GM12865 (cell line): ENCODE measurements at places on chromosomes 12 and 14.

- DNase-seq: no peak
Measured at GRCh38 chr12:13304924-13305323, 108.4 kb downstream of the EMP1 start.

DNA sequence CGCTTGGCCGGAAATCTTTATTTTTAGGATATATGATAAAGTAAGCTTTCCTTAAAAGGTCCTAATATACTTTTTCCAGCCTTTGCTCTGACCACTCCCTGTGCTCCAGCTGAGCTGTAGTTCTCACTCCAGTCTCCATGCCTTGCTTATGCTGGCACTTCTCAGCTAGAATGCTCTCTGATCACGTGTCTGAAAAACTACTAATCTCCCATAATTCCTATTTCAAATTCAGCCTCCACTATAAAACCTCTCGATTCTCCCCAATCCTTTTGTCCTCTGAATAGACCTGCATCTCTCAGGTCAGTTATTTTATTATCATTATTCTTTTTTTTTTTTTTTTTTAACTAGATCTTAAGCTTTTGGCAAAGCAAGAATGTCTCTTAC lies 3.7 kb downstream of the BIN2 start:
- no peak for DNase-seq

DNA sequence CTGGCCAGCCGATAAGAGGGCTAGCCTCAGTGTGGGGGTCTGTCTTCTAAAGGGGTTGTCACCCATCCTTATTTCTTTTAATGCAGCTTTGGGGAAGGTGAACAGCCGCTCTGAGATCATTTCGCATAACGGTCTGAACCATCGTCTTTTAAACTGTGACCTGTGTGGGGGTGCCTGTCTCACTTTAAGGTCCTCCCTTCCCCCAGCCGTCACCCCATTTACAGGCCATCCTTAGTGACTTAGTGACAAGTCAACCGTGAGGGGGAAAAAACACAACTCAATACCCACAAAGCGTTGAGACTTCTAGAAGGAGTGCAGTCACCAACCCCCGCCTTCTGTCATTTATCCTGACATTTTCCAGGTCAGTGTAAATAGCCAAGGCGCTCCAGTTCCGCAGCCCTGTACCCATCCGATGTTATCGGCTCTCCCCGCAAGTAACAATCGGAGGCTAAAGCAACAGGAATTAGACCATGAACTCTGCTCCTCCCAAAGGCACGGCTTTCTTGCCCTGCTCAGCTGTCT lies 505 bp upstream of the DENND5B start:
- DNase-seq: peak; percentile 85

DNA sequence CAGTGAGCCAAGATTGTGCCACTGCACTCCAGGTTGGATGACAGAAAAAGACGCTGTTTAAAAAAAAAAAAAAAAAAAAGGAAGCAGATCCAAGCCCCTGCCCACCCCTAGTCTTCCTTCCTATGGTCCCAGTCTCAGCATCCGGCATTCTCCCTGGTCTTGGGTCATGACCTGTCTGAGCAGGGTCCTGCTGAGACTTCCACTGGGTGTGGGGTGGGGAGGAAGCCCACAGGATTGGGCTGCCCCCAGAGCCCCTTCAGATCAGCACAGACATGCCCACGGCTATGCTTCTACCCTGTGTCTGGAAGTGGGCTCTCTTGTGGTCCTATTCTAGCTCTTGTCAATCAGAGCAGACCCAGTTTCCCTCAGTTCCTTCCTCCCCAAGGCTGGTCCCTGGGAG lies 12.6 kb upstream of the PLEK2 start:
- no peak for DNase-seq

DNA sequence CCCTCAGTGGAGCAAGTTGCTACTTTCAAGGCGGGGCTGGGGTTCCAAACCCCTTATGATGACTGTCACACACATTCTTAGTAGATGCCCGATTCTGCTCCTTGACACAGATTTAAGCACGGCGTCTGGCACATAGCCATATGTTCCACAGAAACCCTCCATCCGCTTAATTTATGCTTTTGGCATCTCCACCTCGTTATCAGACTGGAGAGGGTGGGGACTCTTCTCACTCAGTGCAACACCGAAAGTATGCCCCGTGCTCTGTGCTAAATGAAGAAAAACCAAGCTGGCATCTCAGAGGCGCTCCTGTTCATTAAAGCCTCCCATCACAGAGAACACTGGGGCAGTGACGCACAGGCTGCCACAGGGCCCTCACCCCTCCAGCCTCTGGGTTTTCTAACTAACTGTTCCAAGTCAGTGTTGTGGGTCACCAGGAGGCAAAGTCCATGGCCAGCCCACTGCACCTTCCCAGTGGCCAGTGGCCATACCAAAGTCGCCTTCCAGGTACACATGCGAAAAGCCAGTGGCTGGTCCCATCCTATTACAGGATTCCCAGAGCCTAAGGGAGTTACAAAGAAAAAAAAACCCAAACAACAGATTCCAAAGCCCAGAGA lies 27.3 kb downstream of the CCDC88C start:
- no peak for DNase-seq

GRCh38 chr14:92956961-92957360 lies 34.0 kb downstream of the CHGA start:
- no peak for DNase-seq

- DNase-seq: no peak
Measured at GRCh38 chr14:70770490-70770889, 38.8 kb downstream of the MAP3K9 start.

GRCh38 chr12:48151103-48151771 lies 6.1 kb downstream of the ASB8 start:
- DNase-seq: peak; percentile 16

GRCh38 chr12:73935817-73936216 lies 601.8 kb upstream of the ATXN7L3B start:
- no peak for DNase-seq

GRCh38 chr14:102560458-102561261 lies 31.8 kb upstream of the RCOR1 start:
- no peak for DNase-seq

DNA sequence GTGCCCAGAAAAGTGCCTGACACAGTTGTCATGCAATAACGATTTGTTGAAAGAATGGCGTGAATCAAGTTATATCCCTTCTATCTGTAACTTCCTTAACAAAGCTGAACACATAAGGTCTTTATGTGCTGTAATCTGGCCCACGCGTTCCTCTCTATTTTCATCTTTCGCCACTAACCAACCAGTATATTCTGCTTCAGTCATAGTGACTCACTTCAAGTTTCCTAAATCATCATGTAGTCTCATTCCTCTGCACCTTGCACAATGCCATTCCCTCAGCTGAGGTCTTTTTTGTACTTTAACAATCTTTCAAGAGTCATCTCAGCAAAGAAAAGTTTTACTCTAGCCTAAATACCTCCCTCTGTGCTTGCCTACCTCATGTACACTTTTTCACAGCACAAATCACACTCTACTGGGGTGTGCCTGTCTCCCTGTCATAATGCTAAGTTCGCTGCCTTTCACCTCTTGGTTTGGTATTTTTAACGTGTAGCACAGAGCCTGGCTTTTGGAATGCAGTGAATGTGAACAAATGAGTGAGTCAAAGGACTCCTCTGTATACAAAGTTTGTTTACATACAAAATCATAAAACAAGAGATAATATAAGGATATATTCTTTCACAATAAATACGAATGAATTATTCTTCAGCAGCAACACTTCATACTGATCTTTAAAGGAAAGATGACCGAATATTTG lies 2.9 kb upstream of the CMAS start:
- DNase-seq: no peak

DNA sequence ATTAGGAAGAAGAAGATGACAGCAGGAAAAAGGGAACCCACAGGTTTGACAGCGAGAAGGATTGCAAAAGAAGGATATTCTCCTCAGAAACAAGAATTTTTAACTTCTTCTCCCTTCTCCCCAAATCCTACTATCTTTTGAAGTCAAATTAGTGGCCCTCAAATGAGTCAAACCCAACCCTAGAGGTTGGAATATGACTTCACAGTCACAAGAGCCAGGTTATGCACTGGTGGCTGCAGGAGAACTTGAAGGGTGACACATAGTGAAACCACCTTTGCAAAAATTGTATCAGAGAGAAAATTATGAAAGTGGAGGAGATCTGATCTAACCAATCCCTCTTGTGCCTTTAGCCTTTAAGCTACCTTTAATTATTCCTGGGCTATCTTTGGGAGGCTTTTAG lies 386.2 kb upstream of the CCDC196 start:
- DNase-seq: peak; percentile 44

- peak; percentile 58 for DNase-seq
Measured at GRCh38 chr14:75993567-75994041, 8.0 kb downstream of the IFT43 start.

DNA sequence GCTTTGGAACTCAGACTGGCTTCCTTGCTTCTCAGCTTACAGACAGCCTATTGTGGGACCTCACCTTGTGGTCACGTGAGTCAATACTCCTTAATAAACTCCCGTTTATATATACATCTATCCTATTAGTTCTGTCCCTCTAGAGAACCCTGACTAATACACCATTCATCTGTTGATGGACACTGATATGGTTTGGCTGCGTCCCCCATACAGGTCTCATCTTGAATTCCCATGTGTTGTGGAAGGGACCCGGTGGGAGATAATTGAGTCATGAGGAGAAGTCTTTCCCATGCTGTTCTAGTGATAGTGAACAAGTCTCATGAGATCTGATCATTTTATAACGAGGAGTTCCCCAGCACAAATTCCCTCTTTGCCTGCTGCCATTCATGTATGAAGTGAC lies 57.0 kb downstream of the OTOGL start:
- no peak for DNase-seq

DNA sequence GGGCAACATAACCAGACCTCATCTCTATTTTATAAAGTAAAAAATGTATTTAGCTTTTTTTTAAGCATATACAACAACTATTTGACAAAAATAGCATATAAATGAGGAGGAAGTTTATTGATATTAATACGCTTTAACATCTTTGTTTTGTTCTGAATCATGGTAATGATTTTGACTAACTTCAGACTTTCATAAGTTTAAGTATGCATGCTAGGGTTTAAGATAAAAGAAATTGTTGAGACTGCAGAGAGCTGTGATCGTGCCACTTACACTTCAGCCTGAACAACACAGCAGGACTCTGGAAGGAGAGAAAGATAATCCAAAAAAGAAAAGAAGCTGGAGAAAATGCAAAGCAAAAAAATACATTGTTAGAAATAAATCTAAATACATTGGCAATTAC lies 87.9 kb upstream of the AEBP2 start:
- peak; percentile 5 for DNase-seq

GRCh38 chr12:70842136-70842535 lies 78.4 kb downstream of the PTPRR start:
- DNase-seq: no peak

- DNase-seq: no peak
Measured at GRCh38 chr12:3571724-3572123, 80.7 kb downstream of the PRMT8 start.

- peak; percentile 26 for DNase-seq
Measured at GRCh38 chr14:35398071-35398584, 6.4 kb downstream of the NFKBIA start.

DNA sequence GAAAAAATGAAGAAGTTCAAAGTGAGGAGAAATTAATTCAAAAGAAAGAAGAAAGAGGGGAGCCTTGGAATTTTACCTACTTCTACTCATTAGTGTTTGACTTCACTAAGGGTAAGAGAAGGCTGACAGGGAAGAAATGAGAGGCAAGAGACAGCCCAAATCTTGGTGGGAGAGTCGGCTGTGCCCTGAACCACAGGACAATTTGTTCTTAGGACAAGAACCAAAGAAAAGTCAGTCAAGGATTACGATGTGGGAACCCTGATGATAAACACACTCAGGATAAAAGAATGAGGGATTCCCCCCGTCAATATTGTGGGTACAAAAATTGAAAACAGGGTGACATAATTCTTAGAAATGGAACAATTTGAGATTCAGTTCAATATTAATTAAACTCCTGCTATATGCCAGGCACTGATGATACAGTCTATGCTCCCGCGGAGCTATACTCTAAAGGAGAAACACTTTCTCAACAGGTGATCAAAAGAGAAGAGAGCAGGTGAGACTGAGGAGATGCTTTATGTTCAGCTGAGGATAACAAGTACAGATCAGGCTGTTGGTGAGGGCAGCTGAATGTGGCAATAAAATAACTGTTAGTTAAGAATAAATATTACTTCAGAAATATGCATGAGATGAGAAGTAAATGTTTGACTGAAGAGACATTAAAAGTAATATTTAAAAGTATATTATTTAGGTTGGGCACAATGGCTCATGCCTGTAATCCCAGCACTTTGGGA lies 175.4 kb downstream of the SLC25A21 start:
- DNase-seq: no peak

DNA sequence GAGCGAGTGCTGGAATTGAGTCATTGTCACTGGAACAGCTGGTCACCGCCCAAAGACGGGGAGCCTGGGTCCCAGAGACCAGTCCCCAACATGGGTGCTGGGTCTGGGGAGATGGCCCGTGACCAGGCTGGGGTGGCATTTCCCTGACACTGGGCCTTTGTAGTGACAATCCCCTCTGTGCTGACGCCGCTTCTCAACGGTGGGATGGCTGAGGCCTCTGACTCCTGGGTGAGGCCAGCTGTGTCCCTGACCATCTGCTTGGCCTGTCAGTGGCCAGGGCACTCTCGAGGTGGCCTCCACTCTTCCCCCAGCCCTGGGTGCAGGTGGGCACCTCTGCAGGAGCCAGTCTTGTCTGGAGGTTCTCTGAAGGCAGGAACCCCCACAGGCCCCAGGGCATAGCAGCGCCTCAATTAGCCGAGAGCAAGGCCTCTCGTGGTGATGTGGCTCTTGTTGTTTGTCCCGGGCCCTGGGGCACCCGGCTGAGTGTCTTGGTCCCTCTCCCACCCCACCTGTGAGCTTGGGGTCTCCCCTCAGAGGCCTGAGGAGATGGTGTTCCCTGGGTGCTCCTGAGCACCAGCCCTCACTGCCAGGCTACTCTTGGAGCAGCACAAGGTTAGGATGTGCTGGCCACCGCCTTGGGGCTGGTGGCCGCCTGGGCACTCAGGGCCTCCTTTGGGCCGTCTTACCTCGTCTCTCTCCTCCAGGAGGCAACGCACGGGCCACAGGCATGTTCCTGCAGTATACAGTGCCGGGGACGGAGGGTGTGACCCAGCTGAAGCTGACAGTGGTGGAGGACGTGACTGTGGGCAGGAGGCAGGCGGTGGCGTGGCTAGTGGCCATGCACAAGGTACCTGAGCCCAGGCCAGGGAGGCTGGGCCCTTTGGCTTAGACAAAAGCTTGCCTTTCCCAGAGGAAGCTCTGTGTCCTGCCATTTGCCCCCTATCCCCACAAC lies 16.6 kb downstream of the ZFYVE21 start:
- no peak for DNase-seq

DNA sequence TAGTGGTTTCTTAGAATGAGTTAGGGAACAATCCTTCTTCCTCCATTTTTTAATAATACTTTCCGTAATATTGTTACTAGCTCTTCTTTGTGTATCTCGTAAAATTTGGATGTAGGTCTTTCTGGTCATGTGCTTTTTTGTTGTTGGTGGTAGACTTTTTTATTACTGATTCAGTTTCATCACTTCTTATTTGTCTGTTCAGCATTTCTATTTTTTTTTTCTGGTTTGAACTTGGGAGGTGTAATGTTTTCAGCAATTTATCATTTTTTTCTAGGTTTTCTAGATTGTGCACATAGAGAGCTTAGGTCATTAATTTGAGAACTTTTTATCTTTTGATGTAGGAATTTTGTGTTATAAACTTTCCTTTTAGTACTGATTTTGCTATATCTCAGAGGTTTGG lies 1299.9 kb downstream of the FSCB start:
- no peak for DNase-seq

- DNase-seq: no peak
Measured at GRCh38 chr14:65173973-65174693, 71.8 kb upstream of the MAX start.

GRCh38 chr12:42565633-42566032 lies 23.9 kb downstream of the PRICKLE1 start:
- no peak for DNase-seq
